ENCODE measurements at places on chromosomes 4 and X. TPM values are rescaled to one million over a fixed set of nuclear protein-coding genes. Genes with fewer than 3 reads are reported as not detected.

Gene TMSB15A
- 8.9 TPM for total RNA-seq

Gene TEX13C
- not detected for total RNA-seq

Gene SUPT20HL2
- not detected for total RNA-seq

Gene CXCL3
- total RNA-seq, result 1.4 TPM

Gene OGT
- total RNA-seq, result 194 TPM

Gene FSTL5
- total RNA-seq, result 3.3 TPM

Gene HHIP
- total RNA-seq, result 4.4 TPM

Gene RHOXF2B
- not detected for total RNA-seq
